Osteoblast (primary cell): ENCODE measurements at places on chromosomes 7 and 10.

DNA sequence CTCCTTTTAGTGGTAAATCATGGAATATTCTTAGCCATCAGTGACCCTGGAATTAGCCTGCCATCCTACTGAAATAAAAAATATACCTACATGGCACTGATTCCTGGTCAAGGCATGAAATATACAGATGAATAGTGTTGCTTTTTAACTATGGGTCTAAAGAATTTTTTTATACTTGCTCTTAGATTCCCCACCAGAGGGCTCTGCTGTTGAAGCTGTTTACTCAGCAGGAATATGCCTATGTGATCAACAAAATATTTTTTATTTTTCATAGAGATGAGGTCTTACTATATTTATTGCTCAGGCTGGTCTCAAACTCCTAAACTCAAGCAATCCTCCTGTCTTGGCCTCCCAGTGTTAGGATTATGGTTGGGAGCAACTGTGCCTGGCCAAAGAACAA is 13.5 kb downstream of the ZC3HC1 start:
- H3K36me3 ChIP-seq, result peaks cover 51% of the 10 kb centered on the region
- no peak overlapping the region for H3K27ac ChIP-seq
- no peaks in the 10 kb centered on the region for H3K4me1 ChIP-seq
- H3K27me3 ChIP-seq, result no peaks in the 10 kb centered on the region

GRCh38 chr7:50164559-50165170 is 71.6 kb upstream of the ZPBP start:
- H3K27ac ChIP-seq, result no peak overlapping the region
- no peaks in the 10 kb centered on the region for H3K4me1 ChIP-seq
- H3K4me3 ChIP-seq, result no peak overlapping the region
- H3K27me3 ChIP-seq, result no peaks in the 10 kb centered on the region

DNA sequence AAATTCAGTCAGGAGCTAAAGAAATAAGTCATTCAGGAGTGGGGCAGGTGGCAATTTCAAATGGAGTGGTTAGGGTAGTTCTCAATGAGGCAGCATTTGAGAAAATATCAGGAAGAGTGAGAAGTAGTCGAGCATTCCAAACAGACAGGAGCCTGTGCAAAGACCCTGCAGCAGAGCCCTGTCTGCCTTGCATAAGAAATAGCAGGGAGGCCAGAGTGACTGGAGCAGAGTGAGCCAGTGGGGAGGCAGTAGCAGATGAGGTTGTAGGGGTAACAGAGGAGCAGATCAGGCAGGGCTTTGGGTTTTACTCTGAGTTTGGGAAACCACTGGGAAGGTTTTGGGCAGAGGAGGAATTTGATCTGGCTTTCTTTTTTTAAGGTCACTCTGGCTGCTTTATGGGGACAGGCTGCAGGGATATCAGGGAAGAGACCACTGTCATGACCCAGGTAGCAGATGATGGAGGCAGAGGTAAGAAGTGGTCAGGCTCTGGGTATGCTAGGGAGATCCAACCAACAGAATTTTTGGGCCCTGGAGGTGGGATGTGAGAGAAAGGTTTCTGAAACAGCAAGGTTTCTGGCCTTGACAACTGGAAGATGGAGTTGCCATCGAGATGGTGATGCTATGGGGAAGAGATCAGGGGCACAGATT is 1.3 kb upstream of the BLVRA start:
- peaks cover 2% of the 10 kb centered on the region for H3K27me3 ChIP-seq
- peaks cover 16% of the 10 kb centered on the region for H3K4me1 ChIP-seq
- H3K4me3 ChIP-seq, result no peak overlapping the region

- H3K27me3 ChIP-seq, result no peaks in the 10 kb centered on the region
- DNase-seq, result no peak
- H3K4me3 ChIP-seq, result no peak overlapping the region
- no peaks in the 10 kb centered on the region for H3K4me1 ChIP-seq
- no peaks in the 10 kb centered on the region for H3K36me3 ChIP-seq
Observed at GRCh38 chr7:38127216-38128207, 50.5 kb upstream of the STARD3NL start.

DNA sequence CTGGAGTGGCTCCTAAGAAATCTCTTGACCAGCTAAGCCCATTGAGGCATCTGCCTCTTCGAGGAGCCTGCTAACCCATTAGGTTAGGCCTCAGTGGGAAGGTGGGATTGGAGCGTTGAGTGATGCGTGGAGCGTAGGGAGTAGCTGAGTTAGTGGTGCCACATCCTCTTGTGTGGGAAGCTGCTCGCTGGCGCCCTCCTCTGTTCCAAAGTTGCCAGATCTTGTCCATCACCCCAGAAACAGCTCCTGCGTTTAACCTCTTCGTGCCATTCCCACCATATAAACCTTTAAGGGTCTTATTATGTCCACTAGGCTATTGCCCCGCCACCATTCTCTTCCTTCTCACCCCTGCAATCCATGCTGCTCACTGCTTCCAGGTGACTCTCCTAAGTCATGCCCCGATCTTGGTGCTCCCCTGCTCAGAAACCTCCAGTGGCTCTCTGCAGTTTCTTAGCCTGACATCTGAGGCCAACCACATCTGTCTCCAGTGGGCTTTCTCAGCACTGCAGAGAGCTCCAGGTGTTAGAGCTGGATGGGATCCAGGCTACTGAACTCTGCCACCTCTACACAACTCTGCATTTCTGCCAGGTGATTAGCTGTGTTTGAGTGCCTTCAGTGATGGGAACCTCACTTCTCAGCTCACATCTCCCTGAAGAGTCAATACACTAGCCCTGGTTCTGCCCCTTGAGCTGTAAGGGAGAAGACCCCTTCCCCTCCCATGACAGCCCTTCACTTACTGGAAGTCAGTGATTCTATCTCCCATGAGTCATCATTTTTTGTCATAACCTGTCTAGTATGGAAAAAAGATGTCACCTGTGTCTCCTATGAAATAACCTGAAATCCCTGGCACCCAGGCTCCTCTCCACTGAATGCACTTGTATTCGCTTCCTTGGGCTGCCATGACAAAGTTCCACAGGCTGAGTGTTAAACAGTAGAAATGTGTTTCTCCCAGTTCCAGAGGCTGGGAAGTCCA is 65.0 kb upstream of the FGFR2 start:
- H3K4me1 ChIP-seq, result no peaks in the 10 kb centered on the region
- H3K27ac ChIP-seq, result no peak overlapping the region
- no peaks in the 10 kb centered on the region for H3K27me3 ChIP-seq
- H3K4me3 ChIP-seq, result no peak overlapping the region

- H3K36me3 ChIP-seq, result no peaks in the 10 kb centered on the region
- H3K4me3 ChIP-seq, result no peak overlapping the region
- H3K27me3 ChIP-seq, result no peaks in the 10 kb centered on the region
Observed at GRCh38 chr7:158395349-158395748, 192.3 kb downstream of the PTPRN2 start.

GRCh38 chr7:119374436-119374835 is 898.5 kb upstream of the KCND2 start:
- no peak overlapping the region for H3K4me3 ChIP-seq
- H3K27ac ChIP-seq, result no peak overlapping the region
- H3K4me1 ChIP-seq, result no peaks in the 10 kb centered on the region
- no peaks in the 10 kb centered on the region for H3K27me3 ChIP-seq
- no peak for DNase-seq

GRCh38 chr7:137413901-137414300 is 70.4 kb upstream of the PTN start:
- DNase-seq, result no peak
- no peak overlapping the region for H3K27ac ChIP-seq
- H3K36me3 ChIP-seq, result no peaks in the 10 kb centered on the region
- H3K27me3 ChIP-seq, result no peaks in the 10 kb centered on the region
- no peaks in the 10 kb centered on the region for H3K4me1 ChIP-seq
